ENCODE measurements at places on chromosomes 12 and 14.

DNA sequence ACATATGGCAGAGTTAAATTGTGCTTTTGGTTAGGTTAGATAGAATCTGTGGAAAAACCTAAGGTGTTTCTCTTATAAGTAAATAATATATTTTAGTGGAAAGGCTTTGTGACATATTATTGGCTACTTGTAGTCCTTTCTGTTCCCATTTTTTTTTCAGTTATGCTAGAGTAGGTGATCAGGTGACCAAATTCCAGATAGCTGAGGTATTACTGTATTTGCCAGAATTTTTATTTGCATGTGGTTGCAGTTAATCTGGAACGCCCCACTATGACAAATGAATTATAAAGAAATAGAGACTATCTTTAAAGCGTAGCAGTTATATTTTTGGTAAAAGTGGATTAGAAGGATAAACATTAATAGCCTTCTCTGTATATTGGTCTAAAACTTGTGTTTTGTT, 52.0 kb downstream of the ARHGAP5 start:
- DNase-seq: no peak

GRCh38 chr12:64566831-64567517, 43.3 kb upstream of the RASSF3 start:
- no peak for DNase-seq

DNA sequence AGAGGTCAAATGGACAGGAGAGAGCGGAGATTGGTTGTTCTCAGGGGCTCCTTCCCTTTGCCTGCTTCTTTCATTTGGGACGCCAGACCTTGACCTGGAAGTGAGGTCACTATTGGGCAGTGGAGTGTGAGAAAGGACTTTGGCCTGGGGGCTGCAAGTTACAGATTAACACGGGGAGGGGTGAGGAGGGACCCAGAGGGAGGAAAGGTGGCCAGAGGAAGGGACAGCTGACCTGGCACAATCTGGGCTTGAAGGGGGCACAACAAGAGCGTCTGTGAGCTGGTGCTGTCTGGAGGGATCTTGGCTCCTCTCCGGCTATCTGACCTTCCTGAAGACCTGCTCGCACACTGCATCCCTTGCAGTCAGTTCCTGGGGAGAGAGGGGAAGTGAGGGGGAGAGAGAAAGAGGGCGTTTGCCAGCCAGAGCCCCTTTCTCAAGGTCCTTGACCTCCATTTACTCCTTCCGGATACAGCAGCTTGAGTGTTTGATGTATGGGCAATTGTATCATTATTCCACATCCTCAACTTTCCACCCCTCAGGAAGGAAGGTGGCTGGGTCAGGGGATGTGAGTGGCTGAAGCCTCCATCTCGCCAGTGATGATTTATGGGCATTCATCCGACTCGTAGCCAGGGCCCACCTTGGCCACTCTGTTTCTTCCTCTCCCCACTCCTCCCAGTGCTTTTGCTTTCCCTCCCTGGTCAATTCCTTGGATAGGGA, 4.7 kb downstream of the RBP5 start:
- no peak for DNase-seq

DNA sequence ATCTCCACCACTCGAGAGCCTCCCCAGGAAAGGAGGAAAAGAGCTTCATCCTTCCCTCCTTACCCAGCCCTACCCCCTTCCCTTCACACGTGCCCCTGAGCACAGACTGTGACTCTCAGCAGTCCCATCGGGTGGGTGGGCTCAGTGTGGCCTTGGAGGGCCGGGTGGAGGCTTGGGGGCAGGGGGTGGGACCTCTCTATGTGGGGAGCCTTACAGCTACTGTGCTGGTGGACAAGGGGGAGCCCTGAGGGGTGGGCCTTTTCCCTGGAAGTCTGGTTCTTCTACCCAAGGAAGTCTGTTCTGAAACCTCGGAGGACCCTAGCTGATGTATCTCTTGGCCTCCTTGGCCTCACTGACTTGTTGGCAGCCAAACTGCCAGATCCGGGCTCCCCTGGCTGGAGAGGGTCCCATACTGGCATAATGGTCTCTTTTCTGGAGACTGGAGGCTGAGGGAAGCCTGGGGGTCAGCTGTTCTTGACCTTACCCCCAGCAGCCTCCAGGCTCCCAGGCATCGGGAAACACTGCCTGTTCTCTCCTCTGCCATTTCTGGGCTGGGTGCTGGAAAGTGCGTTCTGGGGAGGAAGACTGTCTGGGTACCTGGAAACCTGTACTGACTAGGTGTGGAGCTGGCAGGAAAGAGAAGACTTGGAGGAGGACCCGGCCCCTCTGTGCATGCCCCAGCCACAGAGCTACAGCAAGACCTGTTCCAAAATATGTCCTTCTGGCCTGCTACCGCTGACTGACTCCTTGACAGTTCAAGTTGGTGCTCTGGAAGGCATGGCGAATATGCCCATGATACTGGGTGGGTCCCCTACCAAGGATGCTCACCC, 7.6 kb downstream of the VASH1 start:
- no peak for DNase-seq

DNA sequence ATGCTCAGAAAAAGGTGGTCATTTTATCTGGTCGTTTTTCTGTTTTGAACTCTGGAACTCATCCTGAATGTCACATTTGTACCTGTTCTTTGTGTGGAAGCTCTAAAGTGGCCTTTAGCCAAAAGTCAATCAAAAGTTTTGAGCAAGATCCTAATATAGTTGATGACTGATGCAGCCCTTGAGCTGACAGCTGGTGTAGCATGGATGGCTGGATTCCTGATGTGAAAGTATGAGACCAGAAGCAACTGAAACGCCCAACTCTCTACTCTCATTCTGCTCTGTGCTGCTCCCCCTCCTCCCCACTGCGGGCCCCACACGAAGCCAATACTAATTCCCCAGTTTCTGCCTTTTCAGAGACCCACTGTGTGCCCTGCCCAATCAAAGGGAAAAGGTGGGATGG, 10.3 kb upstream of the MYH7 start:
- DNase-seq: no peak

- no peak for DNase-seq
Measured at GRCh38 chr12:88716240-88716639, 136.0 kb upstream of the KITLG start.

- no peak for DNase-seq
Measured at GRCh38 chr12:120529641-120530417, 871 bp upstream of the COQ5 start.

DNA sequence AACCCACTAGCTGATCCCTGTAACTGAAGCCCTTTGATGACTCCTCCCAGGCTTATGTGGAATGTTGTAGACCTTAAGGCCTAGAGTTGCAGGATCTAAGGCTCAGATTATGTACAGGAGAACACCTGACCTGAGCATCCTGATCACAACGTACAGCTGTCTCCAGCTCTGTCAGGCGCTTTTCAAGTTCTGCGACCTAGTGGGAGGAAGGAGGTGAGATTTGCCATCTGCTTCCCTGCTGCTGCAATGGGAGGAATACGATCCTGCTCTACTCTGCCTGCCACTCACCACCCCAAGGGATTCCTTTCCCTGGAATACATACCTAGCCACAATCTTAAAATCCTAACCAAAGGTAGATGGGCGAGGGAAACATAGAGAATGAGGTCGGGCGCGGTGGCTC, 10.5 kb downstream of the MBD6 start:
- no peak for DNase-seq

GRCh38 chr12:123723765-123724164, 11.6 kb downstream of the ATP6V0A2 start:
- DNase-seq: no peak

DNA sequence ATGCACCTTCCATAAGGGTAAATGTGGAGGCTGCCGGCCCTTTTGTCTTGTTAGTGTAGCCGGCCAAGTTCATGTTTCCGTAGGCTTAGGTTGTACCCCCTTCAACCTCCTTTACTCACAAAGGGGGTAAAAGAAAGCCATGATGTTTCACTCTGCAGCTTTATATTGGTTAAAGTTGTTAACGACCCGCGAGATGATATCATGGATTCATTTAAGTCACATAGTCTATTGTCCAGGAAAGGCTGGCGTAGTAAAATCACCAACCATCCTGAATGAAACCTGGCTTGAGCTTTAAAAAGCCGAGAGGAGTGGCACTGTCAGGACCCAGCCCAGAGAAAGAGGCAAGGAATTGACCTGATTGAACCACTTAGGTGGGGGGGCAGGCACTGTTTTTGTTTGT, 1.3 kb downstream of the UNG start:
- DNase-seq: no peak

- DNase-seq: no peak
Measured at GRCh38 chr12:54028314-54029201, at the start of gene HOXC6. Gene HOXC6 (plus strand): TSS chr12:54028440. CDS start chr12:54028522, 82 bp downstream.

- DNase-seq: no peak
Measured at GRCh38 chr12:132278401-132279183, 50.8 kb downstream of the GALNT9 start.

DNA sequence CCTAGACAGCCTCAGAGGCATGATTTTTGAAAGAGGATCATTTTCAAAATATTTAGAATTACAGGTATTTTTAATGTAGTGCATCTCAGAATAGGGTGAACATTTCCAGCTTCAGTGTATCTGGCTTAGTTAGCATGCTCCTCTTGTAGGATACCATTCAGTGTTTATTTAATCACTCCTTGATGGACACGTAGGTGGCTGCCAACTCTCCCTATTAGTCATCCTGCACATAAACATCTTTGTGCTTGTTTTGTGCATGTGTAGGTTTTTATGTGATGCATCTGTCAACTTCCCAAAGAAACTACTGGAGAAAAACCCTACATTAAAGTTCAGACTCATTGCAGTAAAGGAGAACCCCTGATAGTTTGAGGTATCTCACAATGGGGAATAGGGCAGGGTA, 52.5 kb upstream of the RBM19 start:
- DNase-seq: no peak

- no peak for DNase-seq
Measured at GRCh38 chr12:20063116-20063515, 305.2 kb upstream of the PDE3A start.

DNA sequence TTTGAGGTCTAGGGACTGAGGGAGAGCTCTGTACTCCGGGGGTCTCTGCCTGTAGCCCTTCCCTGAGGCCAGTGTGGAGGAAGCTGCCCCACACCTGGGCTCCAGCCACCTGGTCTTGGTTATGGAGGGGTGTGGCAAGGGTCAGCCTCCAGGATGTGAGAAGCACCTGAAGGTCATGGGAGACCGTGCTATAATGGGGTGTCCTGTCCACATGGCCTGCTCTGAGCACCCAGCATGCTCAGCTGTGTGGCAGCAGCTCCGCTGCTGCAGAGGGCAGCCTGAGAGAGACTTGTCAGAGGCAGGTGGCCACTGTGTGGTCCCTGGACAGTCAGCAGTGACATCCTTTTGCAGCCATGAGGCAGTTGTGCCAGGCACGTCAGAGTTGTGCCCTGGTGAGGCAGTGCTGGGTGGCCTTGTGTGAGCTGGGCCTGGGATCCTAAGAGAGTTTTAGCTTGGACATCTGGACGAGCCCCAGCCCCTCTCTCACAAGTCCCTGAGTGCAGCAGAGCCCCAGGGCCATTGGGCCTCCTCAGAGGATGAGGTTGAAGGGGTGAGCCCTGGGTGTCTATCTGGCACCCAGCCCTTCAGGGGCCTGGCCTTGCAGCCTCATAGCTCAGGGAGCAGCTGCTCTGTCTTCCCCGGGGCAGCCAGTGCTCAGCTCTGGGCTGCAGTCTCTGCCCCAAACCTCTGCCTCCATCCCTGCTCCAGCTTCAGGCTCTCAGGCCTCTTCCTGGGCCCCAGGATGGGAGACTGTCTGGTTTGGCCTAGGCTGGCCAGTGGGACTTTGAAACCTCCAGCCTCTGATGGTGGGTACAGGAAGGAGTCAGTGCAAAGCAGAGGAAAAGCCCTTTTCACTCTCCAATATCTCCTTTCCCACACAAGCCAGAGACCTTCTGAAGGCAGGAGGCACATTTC, 7.4 kb upstream of the ATG101 start:
- DNase-seq: no peak

DNA sequence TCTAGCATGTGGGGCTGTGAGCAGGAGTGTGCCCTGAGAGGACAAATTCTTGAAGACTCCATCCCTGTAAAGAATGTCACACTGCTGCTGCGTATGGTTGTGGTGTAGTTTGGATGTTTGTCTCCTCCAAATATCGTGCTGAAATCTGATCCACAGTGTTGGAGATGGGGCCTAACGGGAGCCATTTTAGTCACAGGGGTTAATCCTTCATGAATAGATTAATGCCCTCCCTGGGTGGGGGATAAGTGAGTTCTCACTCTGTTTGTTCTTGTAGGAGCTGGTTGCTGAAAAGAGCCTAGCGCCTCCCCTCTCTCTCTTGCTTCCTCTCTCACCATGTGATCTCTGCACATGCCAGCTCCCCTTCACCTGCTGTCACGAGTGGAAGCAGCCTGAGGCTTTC, 94.5 kb upstream of the VASH1 start:
- DNase-seq: no peak

DNA sequence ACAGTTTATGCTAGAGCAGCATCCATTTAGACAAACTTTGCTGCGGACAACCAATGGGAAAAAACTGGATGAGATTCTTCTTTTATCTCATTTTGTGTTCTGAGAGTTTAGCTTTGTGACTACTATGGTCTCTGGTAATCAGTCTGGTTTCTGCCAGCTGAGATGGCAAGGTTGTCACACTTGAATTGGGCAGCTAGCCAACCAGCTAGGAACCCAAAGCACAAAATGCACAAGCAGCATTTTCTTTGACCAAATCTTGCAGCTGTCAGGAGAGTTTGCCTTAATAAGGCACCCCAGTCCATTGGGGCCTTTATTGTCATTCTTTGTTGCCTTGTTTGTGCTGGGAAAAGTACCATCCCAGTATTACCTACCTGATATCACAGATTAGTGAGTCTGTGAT, 34.0 kb upstream of the ETV6 start:
- DNase-seq: no peak

DNA sequence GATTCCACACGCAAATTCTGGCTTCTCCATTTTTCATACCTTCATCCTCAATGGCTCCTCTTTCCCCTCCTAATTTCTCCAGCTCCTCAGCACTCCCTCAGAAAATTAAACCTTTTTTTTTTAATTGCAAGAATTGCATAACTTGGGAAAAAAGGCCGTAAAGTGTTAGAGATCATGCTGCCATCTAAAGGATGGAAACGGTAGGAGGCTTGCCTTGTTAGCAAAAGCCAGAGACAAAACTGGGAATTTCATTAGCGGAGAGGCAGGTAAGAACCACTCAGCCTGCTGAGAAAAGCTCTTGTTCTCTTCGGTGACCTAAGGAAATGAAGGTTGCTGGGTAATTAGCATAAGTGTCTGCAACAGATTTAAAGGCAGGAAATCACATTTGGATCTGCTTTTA, 204.3 kb downstream of the AEBP2 start:
- DNase-seq: no peak

- no peak for DNase-seq
Measured at GRCh38 chr12:32860192-32860591, 36.4 kb downstream of the PKP2 start.

GRCh38 chr12:109735051-109735521, 21.5 kb downstream of the FAM222A start:
- DNase-seq: no peak

DNA sequence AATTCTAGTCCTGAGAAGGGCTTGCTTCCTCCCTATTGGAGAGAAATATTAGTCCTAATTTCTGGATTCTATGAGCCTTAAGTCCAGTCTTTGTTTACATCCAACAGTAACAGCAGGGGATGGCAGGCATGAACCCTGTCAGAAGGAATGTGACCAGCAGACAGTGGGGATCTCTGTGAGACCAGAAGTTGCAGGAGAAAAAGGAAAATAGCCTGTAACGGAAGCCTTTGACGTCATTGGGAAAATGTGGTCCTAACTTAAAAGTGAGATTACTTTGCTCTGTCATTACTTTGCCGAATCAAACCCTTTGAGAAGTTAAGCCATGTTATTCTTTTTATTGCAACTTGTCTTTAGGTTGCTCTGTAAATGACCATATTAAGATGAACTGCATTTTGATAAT, 218.2 kb upstream of the PRICKLE1 start:
- no peak for DNase-seq

GRCh38 chr14:29906256-29906870, 21.3 kb downstream of the PRKD1 start:
- DNase-seq: no peak

- no peak for DNase-seq
Measured at GRCh38 chr14:95862243-95862642, 14.4 kb upstream of the TUNAR start.
